ENCODE measurements at places on chromosomes 6 and 20.

DNA sequence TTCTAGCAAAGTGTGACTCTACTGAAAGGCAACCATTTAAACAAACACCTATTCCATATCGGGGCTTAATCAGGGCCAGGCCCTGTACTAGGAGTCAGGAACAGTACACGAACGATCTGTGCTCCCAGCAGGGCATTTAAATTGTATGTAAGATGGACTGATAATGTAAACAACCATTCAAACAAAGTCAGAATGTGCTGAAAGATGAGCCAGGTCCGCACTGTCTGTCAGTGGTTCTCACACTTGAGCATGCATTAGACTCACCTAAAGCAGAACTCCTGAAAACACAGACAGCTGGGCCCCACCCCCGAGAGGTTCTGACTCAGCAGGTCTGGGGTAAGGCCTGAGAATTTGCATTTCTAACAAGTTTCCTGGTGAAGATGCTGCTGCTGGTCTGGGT is 81.6 kb downstream of the PXDC1 start:
- DNase-seq = no peak

- DNase-seq = no peak
These were observed 579.6 kb downstream of the PTPRT start for GRCh38 chr20:42610070-42610469.

GRCh38 chr6:77740380-77740779 is 87.5 kb downstream of the MEI4 start:
- peak; percentile 35 for DNase-seq

GRCh38 chr6:144585217-144585814 is 300.2 kb downstream of the UTRN start:
- DNase-seq = peak; percentile 68

- DNase-seq = no peak
These were observed 25.1 kb upstream of the TGM2 start for GRCh38 chr20:38190166-38190565.

DNA sequence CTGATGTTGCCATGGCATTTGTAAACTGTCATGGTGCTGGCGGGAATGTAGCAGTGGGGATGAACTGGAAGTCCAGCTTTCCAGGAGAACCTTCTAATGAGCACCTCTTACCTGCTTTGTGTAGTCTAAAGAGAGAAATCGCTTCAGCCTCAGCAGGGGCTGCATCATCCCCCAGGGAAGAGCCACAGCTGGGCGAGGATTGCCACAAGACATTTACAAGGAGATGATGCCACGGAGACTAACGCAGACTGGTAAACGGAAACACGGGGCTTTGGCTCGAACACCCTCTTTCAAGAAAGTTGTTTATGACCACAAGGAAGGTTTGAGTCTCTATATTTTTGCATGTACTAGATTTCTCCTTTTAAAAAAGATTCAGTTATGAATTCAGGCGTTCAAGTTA is 72.9 kb downstream of the CDH26 start:
- DNase-seq = no peak

- DNase-seq = no peak
These were observed 27.4 kb upstream of the BMP2 start for GRCh38 chr20:6740096-6740495.

GRCh38 chr6:115945812-115946211 is 114.9 kb downstream of the FRK start:
- DNase-seq = no peak

- no peak for DNase-seq
These were observed 158.1 kb downstream of the CDH26 start for GRCh38 chr20:60116128-60116909.

GRCh38 chr20:47704746-47705496 is 80.4 kb downstream of the SULF2 start:
- DNase-seq = no peak

DNA sequence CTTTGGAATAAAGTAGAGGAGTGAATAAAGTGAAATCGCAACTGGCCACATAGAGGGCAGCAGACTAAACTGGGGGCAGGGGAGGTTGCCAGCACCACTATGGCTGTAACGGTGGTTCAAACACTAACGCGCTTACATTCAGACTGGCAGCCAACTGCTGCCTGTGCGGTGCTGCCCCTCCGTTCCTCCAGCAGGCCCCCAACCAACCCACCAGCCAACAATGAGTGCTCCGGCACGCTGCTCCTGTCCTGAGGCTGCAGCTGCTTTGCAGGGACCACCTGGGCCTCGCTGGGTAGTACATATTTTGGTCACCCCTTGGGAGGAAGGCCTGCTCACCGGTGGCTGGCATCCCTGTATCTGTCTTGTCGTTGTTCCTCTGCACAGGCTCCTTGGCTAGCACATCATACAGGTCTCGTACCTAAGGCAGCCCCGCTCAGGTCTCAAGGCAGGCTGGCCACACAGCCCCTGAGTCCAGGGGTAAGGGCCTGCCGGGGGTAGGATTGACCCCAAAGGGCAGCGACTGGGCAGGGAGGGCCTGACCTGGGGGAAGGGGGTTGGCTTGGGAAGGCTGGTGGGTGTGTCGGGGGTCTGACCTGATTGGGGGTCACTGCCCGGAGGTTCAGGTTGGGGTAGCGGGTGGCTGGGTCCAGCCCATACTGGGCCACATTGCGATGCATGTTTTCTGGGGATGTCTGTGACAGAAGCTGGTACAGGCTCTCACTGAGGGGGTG is 6.3 kb downstream of the MICAL1 start:
- DNase-seq = no peak

GRCh38 chr20:41110012-41110411 is 27.3 kb upstream of the PLCG1 start:
- DNase-seq = no peak

GRCh38 chr6:14337152-14337551 is 219.6 kb downstream of the CD83 start:
- DNase-seq = no peak

DNA sequence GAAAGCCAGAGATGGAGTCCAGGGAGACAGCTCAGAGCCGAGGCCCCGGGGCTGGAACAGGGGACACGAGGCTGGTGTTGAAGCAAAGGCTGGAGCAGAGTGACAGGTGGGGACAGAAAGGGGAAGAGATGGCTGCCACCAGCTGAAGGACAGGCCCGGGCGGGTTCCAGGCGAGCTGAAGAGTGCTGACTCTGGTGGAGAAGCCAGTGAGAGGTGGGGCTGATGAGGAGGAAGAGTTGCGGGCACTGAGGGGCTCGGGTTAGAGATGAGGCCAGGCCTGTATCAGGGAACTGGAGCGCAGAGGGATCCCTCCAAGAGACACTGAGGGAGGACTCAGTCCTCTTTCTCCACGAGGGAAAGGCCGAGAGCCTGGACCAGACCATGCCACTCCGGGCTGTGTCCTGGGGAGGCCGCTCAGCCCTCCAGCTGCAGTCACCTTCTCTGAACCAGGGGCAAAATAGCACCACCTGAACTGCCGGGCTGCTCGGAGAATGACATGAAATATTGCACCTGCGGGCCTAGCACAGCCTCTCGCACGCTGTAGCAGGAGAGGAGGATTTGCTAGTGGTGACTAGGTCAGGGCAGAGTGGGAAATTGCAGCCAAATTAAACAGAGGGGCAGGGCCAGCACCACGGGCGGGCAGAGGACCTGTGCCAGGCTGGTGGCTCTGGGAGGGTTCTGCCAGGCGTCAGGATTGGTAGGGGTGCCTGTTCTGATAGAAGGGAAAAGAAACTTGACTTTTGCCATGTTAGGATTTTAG is 175.9 kb downstream of the ZDHHC14 start:
- no peak for DNase-seq

DNA sequence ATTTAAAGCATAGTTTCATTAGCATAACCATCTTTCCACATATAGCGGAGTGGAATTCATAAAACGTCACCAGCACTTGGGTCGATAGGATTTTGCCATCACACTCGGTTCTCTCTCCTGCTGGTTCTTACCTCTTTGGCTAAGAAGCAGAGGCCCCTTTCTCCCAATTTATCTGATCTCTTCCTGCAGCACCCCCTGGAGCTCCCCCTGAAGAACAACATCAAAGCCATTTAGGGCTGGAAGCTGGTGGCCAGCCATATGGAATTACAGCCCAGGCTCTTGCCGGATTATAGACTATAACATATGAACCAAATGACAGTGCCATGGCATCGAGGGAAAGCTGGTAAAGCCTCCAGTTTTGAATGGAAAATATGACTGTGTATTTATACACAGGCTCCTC is 6.4 kb upstream of the KIF6 start:
- peak; percentile 53 for DNase-seq

DNA sequence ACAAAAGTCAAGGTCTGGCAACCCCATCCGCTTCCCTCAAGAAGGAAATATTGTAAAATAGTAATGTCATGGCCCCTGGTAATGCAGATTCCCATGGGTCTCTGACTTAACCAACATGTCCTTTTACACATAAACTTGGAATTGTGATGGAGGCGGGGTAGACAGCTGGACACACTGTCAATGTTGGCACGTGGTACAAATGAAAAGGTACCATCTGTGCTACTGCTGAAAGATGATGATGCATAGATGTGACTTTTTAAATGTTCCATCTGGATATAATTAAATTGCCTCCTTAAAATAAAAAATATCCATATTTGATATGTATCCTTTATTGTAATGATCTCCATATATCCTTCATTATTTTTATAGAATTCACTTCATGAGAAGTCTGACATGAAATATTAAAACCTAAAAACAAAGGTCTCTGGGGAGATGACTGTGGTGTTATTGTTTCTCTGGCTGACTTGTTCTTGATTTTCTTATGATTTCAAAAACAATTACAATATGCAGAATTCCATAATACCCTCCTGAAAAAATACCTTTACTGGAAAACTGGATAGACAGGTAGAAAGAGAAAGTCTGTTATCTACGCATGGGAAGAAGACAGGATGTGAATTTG is 104.5 kb downstream of the MKKS start:
- DNase-seq = no peak

DNA sequence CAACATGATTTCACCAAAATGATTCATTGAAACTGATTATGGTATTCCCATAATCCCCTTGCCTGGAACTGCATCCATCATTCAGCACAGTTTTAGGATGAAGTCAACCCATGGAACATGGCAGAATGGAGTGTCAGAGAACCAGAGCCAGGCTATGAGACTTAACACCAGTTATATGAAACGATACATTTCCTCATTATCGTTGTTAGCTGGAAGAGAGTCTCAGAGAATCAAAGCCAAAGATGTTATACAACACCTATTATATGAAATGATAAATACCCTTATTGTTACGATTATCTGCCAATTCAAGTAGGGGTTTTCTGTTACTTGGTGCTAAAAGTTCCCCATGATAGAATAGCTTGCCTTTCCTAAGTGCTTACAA is 131.2 kb downstream of the BCAS1 start:
- no peak for DNase-seq

- DNase-seq = no peak
These were observed 195.3 kb upstream of the TCF21 start for GRCh38 chr6:133693565-133693964.

- DNase-seq = no peak
These were observed 11.3 kb upstream of the CYP24A1 start for GRCh38 chr20:54184904-54185626.

GRCh38 chr6:137843211-137843610 is 23.8 kb upstream of the TNFAIP3 start:
- DNase-seq = no peak

DNA sequence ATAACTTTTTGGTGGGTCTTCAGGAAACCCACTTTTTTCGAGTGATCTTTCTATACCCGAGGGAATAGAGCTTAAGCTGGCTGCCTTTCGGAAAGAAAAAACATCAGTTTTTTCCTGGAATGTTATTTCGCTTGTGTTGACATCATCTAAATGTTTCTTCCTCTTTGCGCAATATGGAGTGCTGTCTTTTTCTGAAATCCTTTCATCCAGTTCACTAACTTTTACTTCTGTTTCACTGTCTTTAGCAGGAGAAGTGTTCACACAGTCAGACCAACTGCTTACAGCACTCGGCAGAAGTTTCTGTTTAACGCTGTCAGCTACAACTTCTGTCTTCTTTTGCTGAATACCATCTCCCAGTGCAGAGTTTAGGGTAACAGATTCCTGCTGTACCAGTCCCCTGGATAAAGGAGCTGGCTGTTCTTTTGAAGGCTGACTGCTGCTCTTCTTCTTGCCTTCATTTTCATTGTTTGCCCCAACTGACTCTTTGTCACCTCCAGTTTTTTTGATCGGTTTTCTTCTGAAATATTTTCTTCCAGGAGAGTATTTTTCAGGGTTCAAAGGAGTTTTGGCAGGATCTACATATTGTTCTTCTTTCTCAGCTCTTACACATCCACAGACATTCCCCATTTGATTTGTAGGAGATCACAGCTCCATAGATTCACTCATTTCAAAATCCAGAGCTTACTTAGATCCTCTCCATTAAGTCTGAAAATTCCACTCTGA is 50.0 kb upstream of the DST start:
- DNase-seq = no peak

- no peak for DNase-seq
These were observed 21.1 kb downstream of the CHMP4B start for GRCh38 chr20:33832103-33832804.

- no peak for DNase-seq
These were observed 19.7 kb downstream of the FAM217A start for GRCh38 chr6:4059115-4059777.

DNA sequence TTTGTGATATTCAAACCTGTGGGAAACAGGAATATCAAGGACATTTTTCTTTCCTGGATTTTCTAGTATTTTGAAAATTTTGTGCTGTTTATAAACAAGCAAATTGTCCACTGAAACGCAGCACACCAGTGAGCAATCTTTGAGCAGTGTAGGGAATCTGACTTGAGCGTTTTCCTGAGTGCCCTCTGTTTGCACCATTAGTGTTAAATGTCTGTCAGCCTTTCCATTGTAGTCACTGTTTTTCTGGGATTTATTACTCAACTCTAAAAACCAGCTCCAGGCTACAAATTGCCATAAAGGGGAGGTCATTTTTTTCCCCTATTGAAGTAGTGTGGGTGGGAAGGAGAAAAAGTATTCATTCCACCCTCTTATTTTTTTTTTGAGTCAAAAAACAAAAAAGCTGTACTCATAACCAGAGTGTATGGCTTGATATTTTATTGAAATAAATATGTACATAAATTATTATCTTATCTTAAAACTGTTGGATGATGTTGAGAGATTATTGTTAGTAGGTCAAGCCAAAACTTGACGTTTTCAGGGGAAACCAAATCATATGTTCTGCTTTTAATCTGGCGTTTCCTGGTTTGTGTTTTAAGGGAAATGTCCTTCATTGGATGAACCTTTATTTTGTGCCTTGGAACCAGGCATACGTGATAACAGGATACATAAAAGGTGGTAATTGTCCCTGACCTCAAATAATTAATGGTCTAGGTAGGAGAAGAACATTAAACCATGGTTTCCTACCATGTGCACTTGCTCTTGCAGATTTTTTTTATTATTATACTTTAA is 51.8 kb downstream of the TSHZ2 start:
- no peak for DNase-seq
